Anterior cingulate cortex (tissue), 58 donors: ENCODE measurements at places on chromosomes 5 and 9.

- no peak for DNase-seq
These were observed 240.8 kb downstream of the FSTL4 start for GRCh38 chr5:133371371-133372155.

- no peak for DNase-seq
These were observed 197.0 kb downstream of the FBN2 start for GRCh38 chr5:128341056-128341455.

DNA sequence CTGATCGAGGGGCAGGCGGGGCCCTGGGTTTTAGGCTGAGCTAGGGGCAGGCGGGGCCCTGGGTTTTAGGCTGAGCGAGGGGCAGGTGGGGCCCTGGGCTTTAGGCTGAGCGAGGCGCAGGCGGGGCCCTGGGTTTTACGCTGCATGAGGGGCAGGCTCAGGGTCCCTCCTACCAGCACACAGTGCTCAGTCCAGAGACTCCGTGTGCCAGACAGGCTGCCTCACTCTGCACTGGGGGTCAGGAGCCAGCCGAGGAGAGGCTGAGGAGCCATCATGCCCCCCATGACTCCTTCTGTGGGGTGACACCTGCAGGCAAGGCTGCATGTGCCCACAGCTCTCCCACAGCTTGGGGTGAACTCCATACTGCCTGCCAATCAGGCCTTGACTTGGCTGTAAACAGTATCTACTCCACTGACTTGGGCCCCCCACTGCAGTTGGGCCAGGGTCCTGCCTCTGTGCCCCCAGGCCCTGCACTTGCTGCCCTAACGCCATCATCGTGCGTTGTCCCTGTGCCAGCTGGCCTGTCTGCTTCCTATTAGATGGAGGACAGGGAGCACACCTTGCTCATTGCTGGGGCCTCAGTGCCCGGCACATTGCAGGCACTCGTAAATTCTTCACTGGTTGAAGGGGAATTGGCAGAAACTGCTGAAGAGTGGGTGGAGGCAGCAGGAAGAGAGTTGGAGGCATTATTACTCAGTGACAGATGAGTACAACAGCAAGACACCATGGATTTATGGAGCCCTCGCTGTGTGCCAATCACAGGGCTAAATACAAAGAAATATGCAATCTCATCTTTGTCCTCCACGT is 78.6 kb downstream of the AMBP start:
- DNase-seq: no peak

- DNase-seq: peak; percentile 73
These were observed 21.8 kb upstream of the NINJ1 start for GRCh38 chr9:93155716-93156474.

DNA sequence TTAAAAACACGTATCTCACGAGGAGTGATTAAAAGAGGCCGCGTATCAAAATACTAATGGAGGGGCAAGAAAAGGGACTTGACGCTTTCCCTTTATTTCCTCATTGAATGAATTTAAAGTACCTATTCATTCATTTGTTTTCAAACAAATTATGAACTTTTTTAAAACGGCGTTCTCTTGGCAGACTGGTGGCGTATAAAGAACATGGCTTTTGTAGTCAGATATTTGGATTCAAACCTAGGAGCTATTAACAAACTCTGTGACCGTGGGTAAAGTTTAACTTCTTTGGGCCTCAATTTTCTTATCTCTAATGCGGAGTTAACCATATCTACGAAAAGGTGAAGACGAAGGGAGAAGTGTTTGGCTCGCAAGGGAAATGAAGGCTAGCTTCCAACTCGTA is 876 bp downstream of the CAAP1 start:
- no peak for DNase-seq

DNA sequence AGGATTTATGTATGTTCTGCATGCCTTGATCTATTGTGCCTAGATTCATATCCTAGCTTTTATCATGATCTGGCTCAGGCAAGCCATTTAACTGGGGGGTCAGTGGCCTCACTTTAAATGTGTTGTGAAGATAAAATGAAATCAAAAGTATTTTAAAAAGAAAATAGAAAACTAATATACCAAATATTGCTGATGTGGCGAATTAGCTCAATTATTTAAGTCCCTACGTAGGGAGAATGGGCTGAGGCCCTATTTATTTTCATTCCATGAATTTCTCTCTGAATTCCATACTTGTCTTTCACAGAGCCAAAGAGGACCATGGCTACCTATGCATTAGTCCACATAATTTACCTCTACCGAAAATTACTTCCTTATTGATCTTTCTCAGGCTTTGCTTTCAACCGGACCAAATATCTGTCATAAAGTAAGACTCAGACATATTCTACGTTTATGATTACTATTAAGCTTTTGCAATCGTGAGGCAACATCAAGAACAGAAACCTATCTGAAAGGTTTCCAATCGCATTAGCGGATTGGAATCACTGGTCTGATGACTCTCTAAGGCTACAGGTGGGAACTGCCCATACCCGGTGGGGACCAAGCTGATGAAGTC is 1.7 kb downstream of the MBLAC2 start:
- no peak for DNase-seq

- no peak for DNase-seq
These were observed 7.6 kb downstream of the HDHD3 start for GRCh38 chr9:113368982-113369854.

DNA sequence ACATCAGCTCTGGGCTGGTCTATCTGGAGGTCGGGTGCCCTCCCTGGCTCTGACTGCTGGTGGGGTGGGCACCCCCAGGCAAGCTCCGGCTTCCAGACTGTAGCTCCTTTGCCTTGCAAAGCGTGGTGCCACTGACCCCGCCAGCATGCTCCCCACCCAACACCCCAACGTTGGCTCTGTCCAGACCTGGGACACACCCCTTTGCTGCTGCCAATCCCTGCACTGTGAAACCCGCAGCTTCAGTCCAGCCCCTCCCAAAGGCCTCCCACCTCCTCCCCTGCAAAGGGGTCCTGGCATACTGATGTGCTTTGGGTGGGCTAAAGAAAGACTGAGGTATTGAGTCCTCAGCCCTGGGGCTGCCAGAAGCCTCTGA is 3.9 kb downstream of the UNC5A start:
- no peak for DNase-seq

DNA sequence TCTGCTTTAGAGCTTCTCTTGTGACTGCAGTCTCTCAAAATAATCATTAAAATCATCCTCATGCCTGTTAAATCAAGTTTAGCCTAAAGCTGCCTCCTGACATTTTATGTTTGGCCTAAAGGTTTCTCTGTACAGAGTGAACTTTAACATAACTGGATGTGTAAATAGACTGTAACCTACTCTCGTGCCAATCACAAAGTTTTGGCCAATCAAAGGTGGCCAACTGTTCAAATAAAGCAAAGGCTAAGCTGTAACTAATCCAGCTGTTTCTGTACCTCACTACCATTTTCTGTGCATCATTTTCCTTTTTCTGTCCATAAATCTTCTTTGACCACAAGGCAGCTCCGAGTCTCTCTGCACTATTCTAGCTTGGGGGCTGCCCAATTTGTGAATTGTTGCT is 86.2 kb downstream of the GCNT1 start:
- DNase-seq: no peak
